ENCODE measurements at places on chromosomes 3 and 15.

GRCh38 chr15:59396679-59397078 is 24.0 kb upstream of the MYO1E start:
- no peak for DNase-seq

DNA sequence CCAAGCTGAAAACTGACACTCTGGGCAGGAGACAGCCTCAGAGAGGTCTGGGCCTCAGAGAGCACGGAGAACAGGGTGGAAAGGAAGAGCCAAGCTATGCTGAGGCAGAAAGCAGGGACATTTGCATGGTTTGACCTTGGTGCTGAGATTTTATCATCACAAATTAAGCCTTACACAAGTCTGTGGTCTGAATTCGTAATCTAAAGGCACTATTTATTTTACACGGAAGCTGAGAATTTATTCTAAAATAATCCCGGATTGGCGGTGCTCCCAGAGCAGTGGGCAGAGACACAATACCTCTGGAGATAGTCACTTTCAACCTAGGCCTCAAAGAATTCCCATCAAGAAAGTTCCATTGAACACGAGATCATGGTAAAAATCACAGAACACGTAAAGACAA is 47.5 kb downstream of the CFAP92 start:
- no peak for DNase-seq

DNA sequence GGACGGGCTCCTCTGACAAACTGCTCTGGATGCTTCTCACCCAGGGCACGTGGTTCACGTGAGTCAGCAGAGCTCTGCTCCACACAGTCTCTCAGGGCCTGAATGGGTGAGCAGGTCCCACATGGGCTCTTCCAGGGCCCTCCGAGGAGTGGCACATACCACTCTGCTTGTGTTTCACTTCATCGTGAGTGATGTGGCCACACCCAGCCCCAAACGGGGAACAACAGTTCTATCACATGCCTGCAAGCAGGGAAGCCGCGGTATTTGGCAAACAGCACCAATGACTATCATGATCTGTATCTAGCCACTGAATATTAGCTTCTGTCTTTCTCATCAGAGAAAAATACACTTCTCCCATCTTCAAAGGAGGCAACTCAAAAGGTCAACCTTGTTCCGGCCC is 352.8 kb downstream of the GABRG3 start:
- no peak for DNase-seq

GRCh38 chr3:115836944-115837343 is 213.6 kb downstream of the GAP43 start:
- no peak for DNase-seq

GRCh38 chr15:61938249-61938648 is 122.0 kb downstream of the VPS13C start:
- no peak for DNase-seq

GRCh38 chr3:98329392-98330124 is 24.1 kb upstream of the OR5K4 start:
- DNase-seq, result peak; percentile 26

Measured in stimulated activated CD4-positive, alpha-beta T cell treated with anti-CD3 and anti-CD28 coated beads, Interleukin-12 subunit alpha, Interleukin-12 subunit beta, amount 100 ng/mL, for 4 hours (primary cell).